ENCODE measurements at places on chromosomes 1 and 21.

DNA sequence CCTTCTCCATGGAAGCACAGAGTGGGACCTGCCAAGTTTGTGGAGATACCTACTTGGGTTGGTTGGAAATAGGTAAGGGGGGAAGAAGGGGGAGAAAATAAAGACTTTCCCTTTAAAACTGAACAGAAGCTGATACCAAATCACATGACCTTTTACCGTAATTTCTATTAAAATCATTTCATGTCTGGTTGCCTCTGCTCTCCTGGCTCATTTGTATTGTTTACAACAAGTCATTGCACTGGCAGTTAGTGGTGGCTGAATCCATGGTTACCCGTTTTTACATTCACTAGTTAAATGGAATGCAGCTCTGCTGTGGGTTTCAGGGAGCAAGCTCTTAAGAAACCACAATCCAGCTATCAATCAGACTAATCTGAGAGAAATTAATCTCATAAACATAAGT is 353.7 kb upstream of the ESRRG start:
- no peak for DNase-seq

DNA sequence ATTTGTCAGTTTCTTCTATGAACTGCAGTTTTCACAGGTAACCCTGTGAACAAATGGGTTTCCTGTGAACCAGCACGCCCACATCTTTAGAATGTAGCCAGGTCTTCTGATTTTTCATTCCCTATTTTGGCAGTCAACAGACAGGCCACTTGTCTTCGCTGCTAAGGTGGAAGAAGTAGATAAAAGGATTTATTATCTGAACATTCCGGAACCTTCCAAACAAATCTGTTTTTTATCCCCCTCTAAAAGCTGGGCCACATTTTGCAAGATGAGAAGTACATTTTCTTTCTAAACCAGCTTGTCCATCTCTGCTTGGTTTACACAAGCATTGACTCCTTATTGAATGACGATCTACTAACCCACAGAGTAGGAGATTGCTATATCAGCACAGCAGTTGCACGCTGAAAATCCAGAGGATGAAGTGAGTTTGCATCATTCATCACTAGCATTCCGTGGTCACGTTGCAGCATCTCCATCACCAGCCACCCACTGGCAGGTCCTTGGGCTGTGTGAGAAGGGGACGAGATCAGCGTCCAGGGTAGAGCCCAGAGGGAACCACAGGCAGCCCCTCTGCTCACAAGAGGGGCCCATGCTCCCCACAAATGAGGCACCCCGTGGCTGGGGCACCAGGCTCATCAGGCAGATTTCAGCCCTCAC is 83.5 kb downstream of the TOMM20 start:
- no peak for DNase-seq

DNA sequence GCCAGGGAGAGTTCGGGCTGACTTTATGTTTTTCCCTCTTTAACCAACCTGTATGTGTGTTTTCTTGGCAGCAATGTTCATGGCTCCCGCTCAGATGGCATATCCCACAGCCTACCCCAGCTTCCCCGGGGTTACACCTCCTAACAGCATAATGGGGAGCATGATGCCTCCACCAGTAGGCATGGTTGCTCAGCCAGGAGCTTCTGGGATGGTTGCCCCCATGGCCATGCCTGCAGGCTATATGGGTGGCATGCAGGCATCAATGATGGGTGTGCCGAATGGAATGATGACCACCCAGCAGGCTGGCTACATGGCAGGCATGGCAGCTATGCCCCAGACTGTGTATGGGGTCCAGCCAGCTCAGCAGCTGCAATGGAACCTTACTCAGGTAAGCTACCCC is 33.6 kb upstream of the ZFP69B start:
- DNase-seq, result no peak

- DNase-seq, result no peak
These were observed 1373.7 kb downstream of the BRINP3 start for GRCh38 chr1:189103956-189104355.

DNA sequence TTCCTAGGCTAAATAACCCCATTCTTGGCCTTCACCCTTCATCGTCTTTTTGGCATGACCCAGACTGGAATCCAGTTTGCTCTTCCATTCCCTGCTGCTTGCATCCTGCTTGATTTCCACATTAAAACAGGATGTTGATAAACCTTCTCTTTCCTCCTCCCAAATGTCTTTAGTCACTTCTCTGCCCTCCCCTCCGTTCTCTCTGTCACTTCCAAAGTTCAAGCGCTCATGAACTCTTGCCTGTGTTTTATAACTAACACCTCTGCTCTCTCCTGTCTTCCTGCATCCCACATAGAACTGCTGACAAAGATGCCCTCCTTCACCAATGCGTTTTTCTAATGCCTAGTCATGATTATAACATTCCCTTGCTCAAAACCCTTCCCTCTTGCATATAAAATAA is 65.6 kb upstream of the SLC44A3 start:
- no peak for DNase-seq

- DNase-seq, result no peak
These were observed 91.7 kb upstream of the EDN2 start for GRCh38 chr1:41576206-41576605.

- DNase-seq, result no peak
These were observed 317.6 kb downstream of the BACH1 start for GRCh38 chr21:29616209-29616751.

DNA sequence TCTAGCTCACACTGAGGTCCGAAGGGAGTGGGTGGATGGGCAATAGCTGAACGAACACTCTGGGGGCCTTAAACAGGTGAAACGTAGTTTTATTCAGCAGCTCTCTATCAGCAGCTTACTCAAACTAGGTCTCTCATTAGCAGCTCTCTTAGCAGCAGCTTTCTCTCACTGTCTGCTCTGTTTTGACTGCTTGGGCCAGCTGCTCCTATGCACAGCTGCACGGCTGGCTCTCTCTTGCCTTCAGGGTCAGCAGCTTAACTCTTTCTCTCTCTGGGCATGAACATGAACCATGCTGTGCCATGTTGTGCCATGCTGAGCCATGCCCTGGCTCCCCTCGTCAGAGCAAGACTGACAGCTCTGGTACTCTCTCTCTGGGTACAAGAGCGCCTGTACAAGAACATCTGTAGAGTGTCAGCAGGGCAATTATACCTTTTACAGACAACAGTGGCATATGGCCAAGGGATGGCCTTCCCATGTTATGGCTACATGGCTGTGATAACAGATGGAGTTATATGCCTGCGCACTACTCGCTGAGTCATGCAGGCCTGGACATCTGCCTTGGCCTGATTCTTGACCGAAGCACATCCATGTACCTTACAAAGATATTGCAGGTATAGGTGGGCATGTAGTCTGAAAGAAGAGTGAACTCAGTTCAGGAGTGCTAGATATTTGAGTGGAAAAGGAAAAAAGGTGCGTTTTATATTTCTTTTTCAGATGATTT is 152.4 kb downstream of the LEPR start:
- no peak for DNase-seq

GRCh38 chr1:44359234-44359935 is 4.3 kb upstream of the ERI3 start:
- DNase-seq, result no peak

DNA sequence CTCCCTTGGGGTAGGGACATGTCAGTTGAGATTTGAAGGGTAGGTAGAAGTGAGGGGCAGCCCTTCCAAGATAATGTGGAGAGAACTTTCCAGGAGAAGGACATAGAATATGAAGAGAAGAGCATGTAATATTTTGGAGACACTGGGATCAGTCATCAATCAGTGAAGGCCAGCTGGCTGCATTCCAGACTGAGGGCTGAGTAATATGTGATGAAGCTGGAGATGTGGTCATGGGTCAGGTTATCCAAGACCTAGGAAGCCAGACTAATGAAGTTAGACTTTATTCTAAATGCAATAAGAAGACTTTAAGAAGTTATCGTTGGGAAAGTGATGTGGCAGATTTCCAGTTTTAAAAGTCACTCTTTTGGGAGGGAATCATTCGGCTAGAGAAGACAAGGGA is 262.0 kb downstream of the HMCN1 start:
- DNase-seq, result no peak

DNA sequence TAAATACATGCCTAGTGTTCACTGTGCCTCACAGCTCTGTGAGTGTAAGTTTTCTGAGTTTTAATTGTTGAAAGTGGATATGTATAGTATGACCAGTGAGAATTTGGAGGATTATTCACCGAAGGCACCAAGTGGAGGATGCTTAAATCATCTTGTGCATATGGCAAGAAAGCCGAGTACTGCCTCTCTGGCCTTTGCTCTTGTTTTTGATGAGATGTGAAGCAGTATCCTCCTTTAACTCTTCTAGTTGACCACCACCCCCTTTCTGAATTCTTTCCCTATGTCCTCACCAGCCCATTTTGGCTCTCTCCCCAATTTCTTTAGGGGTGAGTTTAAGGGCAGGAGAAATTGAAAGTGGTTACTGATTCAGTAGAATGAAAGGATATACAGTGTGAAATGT is 130.4 kb downstream of the SYT2 start:
- no peak for DNase-seq

- no peak for DNase-seq
These were observed 3.3 kb downstream of the ATP5PB start for GRCh38 chr1:111452581-111452980.

DNA sequence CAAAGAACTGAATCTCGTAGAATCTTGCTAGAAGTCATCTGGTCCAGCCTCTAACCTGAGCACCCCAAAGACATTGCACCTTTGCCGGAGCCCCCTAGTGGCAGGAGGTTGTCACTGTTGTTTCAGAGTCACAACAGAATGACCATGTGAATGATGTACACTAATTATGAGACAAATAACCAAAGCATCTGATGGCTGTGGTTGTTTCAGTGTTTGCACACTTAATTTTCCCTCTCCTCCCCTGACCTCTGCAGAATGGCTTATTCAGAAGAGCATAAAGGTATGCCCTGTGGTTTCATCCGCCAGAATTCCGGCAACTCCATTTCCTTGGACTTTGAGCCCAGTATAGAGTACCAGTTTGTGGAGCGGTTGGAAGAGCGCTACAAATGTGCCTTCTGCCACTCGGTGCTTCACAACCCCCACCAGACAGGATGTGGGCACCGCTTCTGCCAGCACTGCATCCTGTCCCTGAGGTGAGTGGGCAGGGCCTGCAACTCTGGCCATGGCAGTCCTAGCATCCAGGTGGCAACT is 26.4 kb downstream of the TRAF5 start:
- DNase-seq, result peak; percentile 54

- DNase-seq, result peak; percentile 84
These were observed 190.1 kb downstream of the HLX start for GRCh38 chr1:221069178-221069903.

GRCh38 chr1:206904423-206905142 is 7.3 kb downstream of the IL24 start:
- no peak for DNase-seq

DNA sequence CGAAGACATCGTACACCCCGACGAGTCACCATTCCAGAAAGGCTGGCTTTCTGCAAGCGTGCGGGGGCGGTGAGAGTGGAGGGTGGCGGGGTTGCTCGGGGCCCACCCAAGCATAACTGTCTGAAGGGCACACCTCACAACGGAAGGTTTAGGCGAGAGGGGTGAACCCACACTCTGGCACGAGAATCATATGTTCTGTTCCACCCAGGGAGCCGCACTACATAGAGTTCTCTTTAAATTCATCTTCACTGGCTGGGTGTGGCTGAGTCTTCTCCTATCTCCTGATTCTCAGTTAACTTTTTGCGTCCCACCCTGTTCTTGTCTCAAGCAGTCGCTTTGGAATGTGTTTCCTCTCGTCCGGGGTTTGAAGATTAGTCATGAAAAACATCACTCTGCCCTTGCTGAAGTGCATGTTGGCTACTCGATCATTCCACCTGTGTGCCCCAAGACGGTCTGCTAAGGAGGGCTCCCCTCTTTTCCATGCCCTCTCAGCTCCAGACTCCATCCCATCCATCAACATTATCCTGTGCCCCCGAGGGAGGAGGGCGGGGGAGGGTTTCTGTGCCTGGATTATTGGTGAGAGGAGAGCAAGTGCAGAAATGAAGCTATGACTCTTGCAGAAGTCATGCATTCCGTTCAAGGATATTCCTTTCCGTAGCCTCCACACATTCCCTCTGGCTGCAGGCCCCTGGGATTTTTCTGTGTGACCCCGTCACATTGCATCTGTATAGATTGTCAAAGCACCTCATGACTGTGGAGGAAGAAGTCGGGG is 53.5 kb upstream of the CD34 start:
- no peak for DNase-seq

Measured in suppressor macrophage (primary cell).